ENCODE measurements at places on chromosomes 11 and 22.

- DNase-seq, result no peak
Measured at GRCh38 chr11:61925736-61926135, 8.4 kb upstream of the RAB3IL1 start.

- no peak for DNase-seq
Measured at GRCh38 chr11:70521475-70522308, 123.4 kb downstream of the CTTN start.

GRCh38 chr22:39718206-39718605, 147.7 kb downstream of the CACNA1I start:
- DNase-seq, result no peak

DNA sequence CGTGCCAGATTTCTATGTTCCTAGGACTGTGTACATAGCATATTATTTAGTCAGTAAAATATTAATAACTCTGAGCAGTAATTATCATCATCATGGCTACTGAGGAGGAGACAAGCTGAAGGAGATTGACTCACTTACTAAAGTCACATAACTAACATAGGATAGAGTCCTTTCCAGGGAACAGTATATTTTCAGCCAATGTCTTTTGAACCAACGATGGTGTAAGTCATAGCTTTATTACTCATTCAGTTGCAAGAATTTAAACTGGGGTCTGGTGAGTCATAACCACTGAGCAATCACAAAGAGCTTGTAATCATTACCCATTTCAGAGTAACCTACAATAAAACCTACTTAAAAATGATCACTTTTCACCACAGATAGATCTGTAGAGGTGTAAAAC, 1564.8 kb upstream of the TENM4 start:
- DNase-seq, result no peak

GRCh38 chr11:45806937-45807791, 2.2 kb downstream of the SLC35C1 start:
- DNase-seq, result no peak

DNA sequence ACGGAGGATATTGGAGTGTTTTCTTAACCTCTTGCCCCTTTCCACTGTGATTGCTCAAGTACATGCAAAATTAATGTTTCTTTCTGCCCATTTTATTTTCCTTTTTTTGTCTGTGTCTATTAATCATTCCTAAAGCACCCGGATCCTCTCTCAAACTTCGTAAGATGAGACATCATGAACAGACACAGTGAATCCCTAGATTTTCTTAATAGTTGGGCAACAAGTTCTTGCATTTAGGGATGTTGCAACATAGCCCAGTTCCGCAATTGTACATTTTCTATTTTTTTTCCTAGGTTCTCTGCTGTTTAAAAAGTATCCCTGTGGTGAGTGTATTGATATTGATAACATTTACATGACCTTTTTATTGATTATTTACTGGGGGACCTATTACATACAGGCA, 2.9 kb downstream of the FAM111A start:
- peak; percentile 77 for DNase-seq

DNA sequence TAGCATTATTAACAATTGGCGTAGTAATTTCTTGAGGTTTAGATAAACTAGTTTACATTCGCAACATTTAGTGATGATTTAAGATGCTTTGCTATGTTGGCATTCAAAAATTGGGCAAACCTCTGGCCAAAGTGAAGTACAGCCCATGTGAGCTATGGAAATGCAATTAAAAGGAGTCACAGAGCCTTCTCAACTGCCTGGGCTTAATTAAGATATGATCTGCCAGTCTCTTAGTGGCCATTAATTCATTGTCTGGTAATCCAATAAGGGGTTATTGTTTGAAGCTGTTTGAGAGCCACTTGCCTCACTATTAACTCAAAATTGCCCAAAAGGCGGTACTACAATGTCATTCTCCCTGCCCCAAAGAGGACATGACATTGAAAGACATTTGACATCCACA, 608.9 kb downstream of the NTM start:
- DNase-seq, result no peak

- DNase-seq, result no peak
Measured at GRCh38 chr11:69512136-69512535, 30.7 kb downstream of the LINC01488 start.

DNA sequence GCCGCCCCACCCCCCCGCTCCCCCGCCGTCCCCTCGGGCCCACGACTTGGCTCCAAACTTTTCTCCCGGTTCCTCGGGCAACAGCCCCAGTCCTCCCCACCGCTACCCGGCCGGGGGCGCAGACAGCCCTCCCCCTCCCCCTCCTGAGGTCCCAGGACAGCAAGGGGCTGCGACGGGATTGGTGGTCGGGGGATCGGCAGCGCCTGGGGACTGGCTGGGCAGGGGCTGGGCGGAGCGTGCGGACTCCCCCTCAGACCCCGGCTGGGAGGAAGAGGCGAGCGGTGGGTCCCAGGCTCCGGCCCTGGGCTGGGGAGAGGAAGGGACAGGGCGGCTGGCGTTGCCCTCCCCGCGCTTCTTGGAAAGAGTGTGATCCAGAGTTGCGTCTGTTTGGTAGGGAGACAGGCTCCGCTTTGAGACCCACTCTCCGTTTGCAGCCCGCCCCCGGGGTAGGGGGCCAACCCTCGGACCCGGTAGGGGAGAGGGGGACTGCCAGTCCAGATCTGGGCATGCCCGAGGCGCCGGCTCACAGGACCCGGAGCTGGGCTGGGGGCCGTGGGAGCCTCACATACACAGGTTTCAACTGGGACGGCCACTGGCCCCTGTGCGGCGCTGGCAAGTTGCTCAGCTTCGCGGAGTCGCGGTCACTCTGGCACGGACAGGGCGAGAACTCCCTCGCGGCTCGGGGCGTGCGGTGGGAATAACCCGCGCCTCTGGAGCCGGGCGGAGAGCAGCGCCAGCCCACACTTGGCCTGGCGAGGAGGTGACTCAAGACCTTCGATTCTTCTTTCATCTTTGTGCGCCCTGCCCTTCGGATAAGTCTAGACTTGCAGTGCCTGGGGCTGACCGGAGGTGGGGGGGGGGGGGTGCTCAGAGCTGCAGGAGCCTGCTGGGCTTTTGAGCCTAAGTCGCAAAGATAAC, 999 bp downstream of the TSKU start:
- peak; percentile 75 for DNase-seq

- no peak for DNase-seq
Measured at GRCh38 chr22:36608987-36609386, 80.0 kb upstream of the EIF3D start.

GRCh38 chr11:134131628-134132244, 62.9 kb downstream of the JAM3 start:
- no peak for DNase-seq

DNA sequence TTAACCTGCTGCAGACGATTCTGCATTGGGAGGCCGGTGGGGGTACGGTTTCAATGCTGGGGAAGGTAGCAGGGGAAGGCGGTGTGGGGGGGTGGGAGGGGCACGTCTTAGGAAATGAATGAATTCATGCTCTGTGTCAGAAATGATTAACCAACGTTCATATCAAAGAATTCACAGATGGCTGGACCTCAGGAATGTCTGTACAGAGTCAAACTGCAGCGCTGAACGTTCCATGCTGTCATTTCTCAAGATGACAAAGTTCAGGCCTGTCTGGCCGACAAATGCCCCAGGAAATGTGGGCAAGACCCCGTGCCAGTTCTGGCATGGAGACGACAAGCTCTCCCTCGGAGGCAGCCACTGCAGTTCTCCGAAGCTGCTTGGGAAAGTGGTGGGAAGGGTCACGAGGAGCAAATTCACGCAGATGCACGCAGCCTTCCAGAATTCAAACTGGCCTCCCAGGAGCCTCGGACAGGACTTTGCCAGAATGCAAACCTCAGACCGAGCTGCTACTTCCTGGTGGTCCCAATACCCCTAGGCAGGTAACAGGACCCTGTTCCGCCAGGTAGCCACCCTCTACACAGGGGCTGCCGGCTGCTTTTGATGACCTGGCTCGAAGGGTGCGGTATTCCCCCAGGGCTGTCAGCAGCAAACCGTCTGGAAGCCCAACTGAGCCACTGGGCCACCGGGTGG, 81.5 kb downstream of the TRMU start:
- no peak for DNase-seq

DNA sequence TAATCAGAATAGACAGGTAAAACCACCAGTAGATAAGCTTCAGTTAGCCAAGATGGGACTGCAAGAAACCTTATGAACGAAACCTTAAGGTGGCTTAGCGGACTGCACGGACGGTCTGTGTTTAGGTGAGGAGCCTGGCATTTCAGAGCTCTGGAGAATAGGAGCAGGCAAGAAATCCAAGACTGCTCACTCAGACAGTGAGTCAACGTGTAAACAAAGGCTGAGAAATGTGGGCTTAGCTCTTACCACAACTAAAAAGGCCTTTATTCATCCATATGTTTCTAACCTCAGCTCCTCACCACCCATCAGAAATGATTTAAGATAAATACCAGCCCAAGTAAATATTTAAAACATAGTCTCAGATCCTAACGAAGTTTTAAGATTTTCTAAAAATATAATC, 657.7 kb downstream of the OPCML start:
- peak; percentile 82 for DNase-seq

DNA sequence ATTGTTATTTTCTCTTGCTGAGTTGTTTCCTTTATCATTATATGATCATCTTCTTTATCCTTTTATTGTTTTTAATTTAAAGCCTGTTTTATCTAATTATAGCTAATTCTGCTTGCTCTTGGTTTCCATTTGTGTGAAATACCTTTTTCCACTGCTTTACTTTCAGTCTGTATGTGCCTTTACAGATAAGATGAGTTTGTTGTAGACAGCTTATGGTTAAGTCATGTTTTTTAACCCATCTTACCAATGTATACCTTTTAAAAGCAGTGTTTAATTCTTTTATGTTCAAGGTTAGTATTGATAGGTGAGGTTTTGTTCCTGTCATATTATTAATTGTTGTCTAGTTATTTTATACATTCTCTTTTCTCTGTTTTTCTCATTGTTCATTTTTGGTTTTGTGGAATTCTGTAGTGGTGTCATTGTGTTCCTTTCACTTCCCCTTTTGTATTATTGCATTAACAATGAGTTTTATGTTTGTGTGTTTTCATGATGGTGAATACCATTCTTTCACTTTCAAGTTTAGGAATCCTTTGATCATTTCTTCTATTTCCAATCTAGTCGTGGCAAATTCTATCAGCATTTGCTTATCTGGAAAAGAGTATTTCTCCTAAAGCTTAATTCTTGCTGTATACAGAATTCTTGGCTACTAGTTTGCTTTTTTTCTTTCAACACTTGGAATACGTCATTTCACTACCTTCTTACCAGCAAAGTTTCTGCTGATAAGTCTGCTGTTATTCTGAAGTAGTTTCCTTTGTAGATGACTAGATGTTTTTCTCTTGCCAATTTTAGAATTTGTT, 21.8 kb downstream of the OR5AN1 start:
- no peak for DNase-seq

GRCh38 chr22:45923835-45924234, 53.1 kb downstream of the WNT7B start:
- DNase-seq, result no peak

- peak; percentile 95 for DNase-seq
Measured at GRCh38 chr11:86688398-86689179, 16.2 kb upstream of the ME3 start.

DNA sequence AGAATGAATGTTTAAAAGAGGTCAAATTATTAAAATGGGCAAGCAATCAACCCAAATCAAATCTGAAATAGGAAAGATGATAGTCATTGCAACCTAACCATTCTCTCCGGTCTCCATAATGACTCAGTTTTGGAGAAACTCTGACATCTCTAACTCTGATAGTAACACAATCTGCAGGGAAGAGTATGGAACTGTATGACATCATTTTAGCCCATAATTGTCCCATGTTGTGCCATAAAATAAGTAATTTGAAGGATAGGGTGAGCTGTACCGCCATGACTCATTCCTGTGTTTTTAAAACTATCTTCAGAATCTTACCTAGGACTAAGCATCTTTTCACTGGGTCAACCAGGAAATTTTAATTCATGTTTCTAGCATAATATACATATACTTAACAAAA, 350.8 kb downstream of the DLG2 start:
- DNase-seq, result no peak

DNA sequence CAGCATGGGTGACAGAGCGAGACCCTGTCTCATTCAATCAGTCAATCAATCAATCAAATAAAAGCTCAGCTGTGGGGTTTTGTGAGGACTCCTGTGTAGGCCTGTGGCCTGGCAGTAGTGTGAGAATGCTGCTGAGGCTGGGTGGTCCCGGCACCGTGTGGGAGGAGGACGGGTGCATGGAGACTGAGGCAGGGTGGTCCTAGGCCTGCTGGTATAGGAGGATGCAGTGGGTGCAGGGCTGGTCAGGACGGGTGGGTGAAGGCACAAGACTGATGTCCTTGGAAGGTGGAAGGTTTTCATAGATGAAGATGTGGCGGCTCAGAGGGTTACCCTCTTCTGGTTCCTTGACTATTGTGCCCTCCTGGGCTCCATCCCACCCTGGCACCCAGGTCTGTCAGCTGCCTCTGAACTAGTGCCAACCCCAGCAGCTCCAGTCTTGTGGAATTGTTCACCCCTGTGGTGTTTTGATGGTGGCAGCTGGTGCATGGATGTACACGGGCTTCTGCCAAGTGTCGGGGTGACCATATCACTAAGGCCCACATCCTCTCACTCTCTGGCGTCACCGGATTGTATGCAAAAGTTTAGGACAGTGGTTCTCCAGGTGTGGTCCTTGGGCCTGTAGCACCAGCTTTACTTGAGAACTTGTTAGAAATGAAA, 23.7 kb downstream of the TANGO2 start:
- no peak for DNase-seq

- peak; percentile 69 for DNase-seq
Measured at GRCh38 chr11:122102426-122102825, 13.6 kb downstream of the BLID start.

GRCh38 chr11:36431429-36432092, 78.5 kb downstream of the TRAF6 start:
- DNase-seq, result peak; percentile 96

GRCh38 chr22:50738649-50739227, 734 bp downstream of the ACR start:
- no peak for DNase-seq

DNA sequence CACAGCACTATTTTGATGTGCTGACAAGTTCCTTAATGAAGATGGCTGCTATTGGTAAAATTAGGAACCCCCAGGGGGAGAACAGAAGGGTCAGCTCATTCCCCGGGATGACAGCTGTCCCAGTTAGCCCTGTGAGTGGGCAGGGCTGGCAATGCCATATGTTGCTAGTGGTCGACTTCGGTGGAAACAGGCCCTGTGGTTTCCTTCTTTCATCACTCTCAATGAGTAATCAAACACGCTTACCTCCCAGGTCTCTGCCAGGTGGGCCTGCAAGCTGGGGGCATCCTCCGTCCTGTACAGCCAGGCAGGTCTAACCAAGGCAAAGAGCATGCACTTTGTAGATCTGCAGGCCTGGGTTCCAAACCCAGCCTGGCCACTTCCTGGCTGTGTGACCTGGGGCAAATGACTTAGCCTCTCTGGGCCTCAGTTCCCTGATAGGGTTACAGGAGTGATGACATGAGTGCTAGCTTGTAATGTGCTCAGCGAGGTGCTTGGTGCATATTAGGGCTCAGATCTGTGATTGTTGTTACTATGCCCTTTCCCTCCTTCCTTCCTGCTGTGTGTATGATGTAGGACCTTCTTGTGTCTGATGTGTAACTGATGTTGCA, 85.2 kb downstream of the TSPAN18 start:
- no peak for DNase-seq

GRCh38 chr11:19676475-19677380, 35.9 kb upstream of the NAV2 start:
- no peak for DNase-seq
